ENCODE measurements at places on chromosomes 5 and 9. TPM values are rescaled to one million over a fixed set of nuclear protein-coding genes. Genes with fewer than 3 reads are reported as not detected.

IL5 gene
- not detected for polyA plus RNA-seq

TRPM6 gene
- polyA plus RNA-seq = 6.7 TPM

FOXD4 gene
- polyA plus RNA-seq = 0.31 TPM

NUTM2F gene
- polyA plus RNA-seq = not detected

ZBTB26 gene
- 3.6 TPM for polyA plus RNA-seq

PCDHB10 gene
- 0.80 TPM for polyA plus RNA-seq

GPSM1 gene
- polyA plus RNA-seq = 4.8 TPM

BNC2 gene
- polyA plus RNA-seq = 0.23 TPM

CD180 gene
- 2.3 TPM for polyA plus RNA-seq

HAPLN1 gene
- 0.32 TPM for polyA plus RNA-seq

PCDHB12 gene
- polyA plus RNA-seq = 0.34 TPM

GLRA1 gene
- polyA plus RNA-seq = not detected

PRPF4 gene
- 7.9 TPM for polyA plus RNA-seq

CD74 gene
- 208 TPM for polyA plus RNA-seq

LHX2 gene
- not detected for polyA plus RNA-seq

RNF208 gene
- 5.5 TPM for polyA plus RNA-seq

C9 gene
- not detected for polyA plus RNA-seq

C6 gene
- polyA plus RNA-seq = 1.8 TPM

CENPK gene
- polyA plus RNA-seq = 14.5 TPM

JAK2 gene
- polyA plus RNA-seq = 6.0 TPM

MYO10 gene
- 13.2 TPM for polyA plus RNA-seq

MYOT gene
- 6.6 TPM for polyA plus RNA-seq

ADAMTS2 gene
- polyA plus RNA-seq = 1.2 TPM

CATSPER3 gene
- not detected for polyA plus RNA-seq

CFAP77 gene
- not detected for polyA plus RNA-seq

NAIP gene
- polyA plus RNA-seq = 3.9 TPM

FGF1 gene
- polyA plus RNA-seq = 0.60 TPM

CFAP157 gene
- 0.12 TPM for polyA plus RNA-seq

ACOT12 gene
- polyA plus RNA-seq = not detected

Data from sigmoid colon (tissue), 7 donors.